H4 (cell line): ENCODE measurements at places on chromosomes 6 and 20. TPM values are rescaled to one million over a fixed set of nuclear protein-coding genes. Genes with fewer than 3 reads are reported as not detected.

Gene TRIM10
- total RNA-seq = not detected in 2 replicates

Gene OR2B6
- total RNA-seq = not detected in 2 replicates

Gene PLCB1
- 9.0 and 10.6 TPM in 2 replicates for total RNA-seq

Gene TREML2
- total RNA-seq = 0.10 TPM in 1 of 2 replicates, not detected in the other

Gene FAM83C
- total RNA-seq = not detected in 2 replicates

Gene CASS4
- total RNA-seq = 0.06 and 0.10 TPM in 2 replicates

Gene KCNK5
- total RNA-seq = 0.58 TPM in 2 replicates

DNA sequence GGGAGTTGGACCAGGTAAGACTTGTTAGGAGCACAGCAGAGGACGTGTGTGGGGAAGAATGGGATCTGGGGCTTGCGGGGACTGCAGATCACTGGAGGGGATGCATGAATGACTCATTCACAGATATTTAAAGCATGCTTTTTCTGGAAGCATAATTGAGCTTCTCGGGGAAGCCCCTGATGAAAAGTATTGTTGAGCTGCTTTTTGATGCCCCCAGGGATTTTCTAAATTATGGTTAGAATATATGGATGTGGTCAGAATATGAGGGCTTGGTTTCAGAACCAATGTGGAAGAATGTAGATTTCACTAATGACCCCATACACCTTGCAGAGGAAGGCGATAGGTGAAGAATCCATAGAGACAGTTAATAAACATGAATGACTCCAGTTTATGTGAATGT, 36.1 kb downstream of the GMPR start:
- no peak for DNase-seq

DNA sequence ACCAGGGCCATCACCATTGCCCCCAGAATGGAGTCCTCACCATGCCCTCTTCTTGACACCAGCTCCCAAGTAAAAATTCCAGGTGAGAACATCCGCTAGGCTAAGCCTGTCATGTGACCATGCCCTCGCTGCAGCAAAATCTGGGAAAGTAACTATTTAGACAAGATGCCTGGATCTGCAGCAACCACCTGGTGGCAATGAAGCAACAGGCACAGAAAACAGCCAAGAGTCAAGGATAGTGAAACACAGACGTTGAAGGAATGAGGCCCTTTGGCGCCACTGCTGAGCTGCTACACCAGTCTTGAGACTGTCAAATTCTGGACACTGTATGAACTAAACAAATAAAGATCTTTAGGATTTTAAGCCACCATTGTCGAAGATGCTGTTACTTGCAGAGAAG, 30.1 kb upstream of the TGM6 start:
- peak; percentile 1 for DNase-seq

DNA sequence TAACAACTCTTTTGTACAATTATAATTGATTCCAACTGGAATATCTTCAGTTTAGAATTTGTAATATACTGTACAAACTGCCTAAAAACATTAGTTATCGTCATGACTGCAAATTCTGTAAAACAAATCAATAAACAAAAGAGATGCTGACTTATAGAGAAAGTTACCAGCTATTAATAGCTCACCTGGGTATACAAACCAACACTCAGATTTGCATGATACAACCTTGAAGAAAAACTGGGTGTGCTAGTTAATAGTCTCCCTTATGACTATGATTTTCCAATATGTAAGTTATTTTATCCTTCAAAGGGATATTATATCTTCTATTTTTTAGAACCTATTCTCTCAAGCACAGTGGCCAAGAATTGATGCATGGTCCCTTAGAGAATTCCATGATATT, 698.5 kb downstream of the FRK start:
- no peak for DNase-seq

GRCh38 chr6:4055420-4056041, 23.4 kb downstream of the FAM217A start:
- DNase-seq = peak; percentile 44

GRCh38 chr6:43976706-43977403, 150.4 kb downstream of the MRPL14 start:
- no peak for DNase-seq

DNA sequence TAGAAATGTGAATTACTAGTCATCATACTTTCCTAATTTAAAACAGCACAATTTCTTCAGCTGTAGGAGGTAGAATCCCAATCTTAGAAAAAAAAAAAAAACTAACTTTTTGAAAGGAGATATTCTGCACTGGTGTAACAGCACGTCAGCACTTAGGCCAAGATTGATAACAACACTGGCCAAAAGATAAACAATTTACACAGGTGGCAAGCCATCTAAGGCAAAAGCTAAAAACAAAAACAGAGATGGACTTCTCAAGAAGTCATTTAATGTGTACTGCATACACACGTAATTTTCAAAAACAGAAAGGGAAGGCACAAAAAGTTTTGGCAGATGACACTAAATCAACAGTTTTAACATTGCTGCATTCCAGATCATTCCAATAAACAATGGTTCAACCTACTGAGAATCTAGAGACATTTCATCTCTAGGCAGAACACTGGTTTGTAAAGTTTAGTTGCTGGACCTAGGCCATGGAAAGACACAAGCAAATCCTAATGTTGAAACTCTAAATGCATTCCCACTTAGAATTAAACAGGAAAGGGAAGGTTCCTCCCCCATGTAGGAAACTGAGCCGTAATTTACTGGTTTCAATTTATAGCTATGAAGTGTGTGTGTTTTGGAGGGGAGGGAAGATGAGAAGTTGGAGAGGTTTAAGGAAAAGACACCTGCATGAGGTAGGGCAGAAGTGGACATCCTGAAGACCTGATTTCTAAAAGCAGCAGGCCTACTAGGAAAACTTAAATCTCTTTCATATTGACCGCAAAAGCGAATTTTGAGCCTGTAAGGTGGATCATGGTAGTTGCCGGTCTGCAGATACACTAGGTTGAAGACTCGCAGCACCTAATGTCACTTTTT, 1.3 kb downstream of the GCLC start:
- DNase-seq = peak; percentile 48

DNA sequence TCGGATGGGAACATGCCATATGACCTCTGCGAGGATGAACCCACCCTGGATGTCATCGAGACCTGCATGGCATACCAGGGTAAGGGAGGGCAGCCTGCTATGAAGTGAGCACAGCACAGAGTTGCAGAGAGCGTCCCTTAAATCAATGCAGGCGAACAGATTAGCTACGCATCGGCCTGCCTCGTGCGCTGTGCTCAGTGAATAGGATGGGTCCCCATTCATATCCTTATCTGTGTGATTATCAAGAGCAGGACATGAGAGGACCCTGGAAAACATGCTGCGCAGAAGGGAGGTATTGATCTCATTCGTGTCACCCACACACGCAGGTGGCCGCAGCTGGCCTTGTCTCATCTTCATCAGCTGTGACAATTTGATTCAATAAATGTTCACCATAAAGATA, 25.6 kb upstream of the FAM83D start:
- DNase-seq = no peak

DNA sequence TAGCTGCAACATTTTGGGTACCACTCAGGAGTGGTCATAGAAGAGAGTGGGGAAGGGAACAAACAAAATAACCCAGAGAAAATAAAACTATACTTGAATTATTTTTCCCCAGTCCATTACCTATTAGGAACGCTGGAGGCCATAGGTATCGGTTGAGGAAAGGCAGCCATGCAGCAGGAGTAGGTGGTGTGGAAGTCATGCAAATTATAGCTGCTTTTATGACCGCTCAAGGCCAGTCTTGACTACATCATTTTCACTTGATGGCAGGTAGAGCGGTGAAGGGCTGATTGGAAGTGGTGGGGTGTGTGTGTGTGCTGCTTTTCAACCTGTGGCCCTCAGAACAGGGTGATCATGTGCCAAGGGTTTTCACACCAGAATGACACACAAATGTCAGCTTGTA, 36.5 kb upstream of the KIF13A start:
- DNase-seq = no peak

DNA sequence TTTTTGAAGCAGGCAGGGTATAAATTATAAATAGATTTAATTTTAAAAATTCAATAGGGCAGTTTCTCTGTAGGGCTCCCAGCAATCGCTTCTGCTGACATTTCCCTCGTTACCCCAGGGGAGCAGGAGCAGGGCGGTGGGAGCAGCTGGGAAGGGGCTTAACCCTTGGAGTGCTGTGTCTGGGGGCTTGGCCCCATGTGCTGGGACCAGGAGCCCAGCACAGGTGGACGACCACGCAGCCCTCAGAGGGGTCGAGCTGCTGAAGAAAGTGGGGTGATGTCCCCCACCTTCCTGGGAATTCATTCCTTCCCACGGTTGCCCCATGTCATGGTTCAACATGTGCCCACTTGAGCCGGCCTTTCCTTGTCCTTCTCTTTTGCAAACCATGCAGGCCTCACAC, 67.5 kb upstream of the STX16 start:
- no peak for DNase-seq

DNA sequence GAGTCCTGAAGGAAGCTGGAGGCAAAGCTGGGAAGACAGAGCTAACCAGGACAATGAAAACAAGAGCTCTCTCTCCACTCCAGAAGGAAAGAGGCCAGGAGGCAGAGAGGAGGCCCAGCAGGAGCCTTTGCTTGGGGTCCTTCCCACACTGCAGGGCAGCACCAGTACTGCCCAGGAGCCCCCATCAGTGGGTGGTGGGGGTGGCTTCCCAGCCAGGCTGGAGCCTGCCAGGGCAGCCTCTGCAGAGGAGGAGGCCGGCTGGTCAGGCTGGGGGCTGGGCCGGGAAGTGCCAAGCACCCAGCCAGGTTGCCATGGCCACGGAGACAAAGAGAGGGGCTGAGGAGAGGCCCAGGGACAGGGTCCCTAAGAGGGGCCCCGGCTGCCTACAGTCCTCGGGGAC, 33.4 kb downstream of the PREX1 start:
- no peak for DNase-seq

GRCh38 chr6:15534974-15535373, 127.9 kb downstream of the DTNBP1 start:
- DNase-seq = no peak

- DNase-seq = no peak
Observed at GRCh38 chr6:52511163-52511562, 65.7 kb downstream of the TRAM2 start.

DNA sequence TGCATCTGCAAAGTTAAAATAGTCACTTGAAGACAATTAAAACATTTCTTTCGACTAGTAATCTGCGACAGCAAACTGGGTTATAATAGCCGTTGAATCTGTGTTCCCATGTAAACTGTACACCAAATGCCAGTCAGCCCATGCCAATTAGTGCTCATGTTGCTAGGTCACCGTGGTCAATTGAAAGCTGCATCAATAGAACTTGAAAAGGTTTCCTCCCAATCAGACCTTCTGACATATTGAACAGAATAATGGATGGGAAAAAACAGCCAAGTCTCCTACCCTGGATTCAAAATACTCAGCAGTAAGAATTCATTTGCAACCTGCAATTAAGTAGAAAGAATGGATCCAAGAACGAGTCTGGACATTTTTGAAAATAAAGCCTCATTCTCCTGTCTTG, 11.2 kb downstream of the NKX2-4 start:
- no peak for DNase-seq

GRCh38 chr6:29705389-29706231, 17.6 kb upstream of the HLA-F start:
- peak; percentile 56 for DNase-seq

- no peak for DNase-seq
Observed at GRCh38 chr6:147054158-147054557, 150.1 kb upstream of the STXBP5 start.

GRCh38 chr6:109964949-109965348, 13.2 kb upstream of the GPR6 start:
- no peak for DNase-seq

DNA sequence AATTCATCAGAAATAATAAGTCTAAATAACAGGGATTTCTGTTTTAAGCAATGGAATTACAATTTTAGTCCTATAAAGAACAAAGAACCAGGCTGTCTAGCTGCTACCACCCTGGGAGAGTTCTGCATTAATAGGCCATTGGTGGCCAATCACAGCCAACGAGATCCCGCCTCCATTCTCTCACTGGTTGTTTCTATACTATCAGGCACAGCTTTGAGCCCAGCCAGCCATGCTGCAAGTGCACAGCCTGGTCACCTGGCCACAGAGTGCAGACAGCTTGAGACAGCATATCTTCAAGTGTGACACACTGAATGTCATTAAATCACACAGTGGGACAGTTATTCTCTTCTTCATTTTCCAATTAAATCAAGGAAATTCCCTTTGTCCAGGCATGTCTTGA, 16.1 kb upstream of the RAB22A start:
- no peak for DNase-seq

GRCh38 chr6:111238464-111239119, 151.3 kb downstream of the SLC16A10 start:
- DNase-seq = no peak

DNA sequence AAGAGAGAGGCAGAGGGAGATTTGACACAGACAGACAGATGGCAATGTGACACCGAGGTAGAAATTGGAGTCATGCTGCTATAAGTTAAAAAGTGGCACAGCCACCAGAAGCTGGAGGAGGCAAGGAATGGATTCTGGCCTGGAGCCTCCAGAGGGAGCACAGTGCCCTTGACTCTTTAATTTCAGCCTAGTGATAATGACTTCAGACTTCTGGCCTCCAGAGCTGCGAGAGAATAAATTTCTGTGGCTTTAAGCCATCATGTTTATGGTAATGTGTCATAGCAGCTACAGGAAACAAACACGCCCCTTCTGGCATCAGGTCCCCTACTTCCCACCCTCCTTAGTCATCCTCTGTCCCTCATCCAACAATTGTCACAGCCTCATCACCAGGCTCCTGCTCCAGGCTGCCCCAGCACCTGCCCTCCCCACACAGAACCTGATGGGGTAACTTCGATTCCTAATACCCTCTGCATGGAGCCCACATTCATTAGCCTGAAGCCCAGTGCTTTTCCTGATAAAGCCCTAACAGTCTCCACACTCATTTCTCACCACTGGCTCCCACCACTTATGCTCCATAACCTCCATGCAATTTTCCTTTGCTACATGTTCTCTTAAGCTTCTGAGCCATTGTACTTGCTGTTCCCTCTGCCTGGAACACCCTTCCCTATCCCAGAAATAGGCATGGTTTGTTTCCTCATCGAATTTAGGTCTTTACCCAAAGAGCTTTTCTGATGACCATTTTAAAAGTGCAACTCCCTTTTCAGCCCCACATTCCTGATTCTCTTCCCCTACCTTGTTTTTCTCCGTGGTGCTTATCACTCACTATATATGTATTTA, 69.7 kb upstream of the TOX2 start:
- peak; percentile 96 for DNase-seq

- peak; percentile 68 for DNase-seq
Observed at GRCh38 chr6:33205191-33206026, 954 bp downstream of the HSD17B8 start.

GRCh38 chr6:79071547-79071946, 6.5 kb downstream of the PHIP start:
- DNase-seq = no peak

- no peak for DNase-seq
Observed at GRCh38 chr6:40170856-40171255, 236.6 kb upstream of the MOCS1 start.
